ENCODE measurements at places on chromosomes 7 and 10. TPM values are rescaled to one million over a fixed set of nuclear protein-coding genes. Genes with fewer than 3 reads are reported as not detected.

GBX1 gene
- not detected for total RNA-seq

ZNF488 gene
- total RNA-seq = not detected

RARRES2 gene
- total RNA-seq = 20.7 TPM

PCDH15 gene
- under 0.01 TPM for total RNA-seq

SNCG gene
- total RNA-seq = 8.8 TPM

MSMB gene
- total RNA-seq = not detected

NUDT13 gene
- total RNA-seq = 1.2 TPM

BHLHA15 gene
- total RNA-seq = not detected

CARD11 gene
- not detected for total RNA-seq

ASB13 gene
- 13.9 TPM for total RNA-seq

Data from smooth muscle cell of trachea (primary cell).